ENCODE measurements at places on chromosomes 1 and 21. TPM values are rescaled to one million over a fixed set of nuclear protein-coding genes. Genes with fewer than 3 reads are reported as not detected.

GRCh38 chr1:97802011-97802410, 118.8 kb downstream of the DPYD start:
- DNase-seq = no peak

- no peak for DNase-seq
Observed at GRCh38 chr1:22710701-22711049, at the start of gene EPHB2. Gene EPHB2 (plus strand): TSS chr1:22710839. CDS start chr1:22710983, 144 bp downstream.

DNA sequence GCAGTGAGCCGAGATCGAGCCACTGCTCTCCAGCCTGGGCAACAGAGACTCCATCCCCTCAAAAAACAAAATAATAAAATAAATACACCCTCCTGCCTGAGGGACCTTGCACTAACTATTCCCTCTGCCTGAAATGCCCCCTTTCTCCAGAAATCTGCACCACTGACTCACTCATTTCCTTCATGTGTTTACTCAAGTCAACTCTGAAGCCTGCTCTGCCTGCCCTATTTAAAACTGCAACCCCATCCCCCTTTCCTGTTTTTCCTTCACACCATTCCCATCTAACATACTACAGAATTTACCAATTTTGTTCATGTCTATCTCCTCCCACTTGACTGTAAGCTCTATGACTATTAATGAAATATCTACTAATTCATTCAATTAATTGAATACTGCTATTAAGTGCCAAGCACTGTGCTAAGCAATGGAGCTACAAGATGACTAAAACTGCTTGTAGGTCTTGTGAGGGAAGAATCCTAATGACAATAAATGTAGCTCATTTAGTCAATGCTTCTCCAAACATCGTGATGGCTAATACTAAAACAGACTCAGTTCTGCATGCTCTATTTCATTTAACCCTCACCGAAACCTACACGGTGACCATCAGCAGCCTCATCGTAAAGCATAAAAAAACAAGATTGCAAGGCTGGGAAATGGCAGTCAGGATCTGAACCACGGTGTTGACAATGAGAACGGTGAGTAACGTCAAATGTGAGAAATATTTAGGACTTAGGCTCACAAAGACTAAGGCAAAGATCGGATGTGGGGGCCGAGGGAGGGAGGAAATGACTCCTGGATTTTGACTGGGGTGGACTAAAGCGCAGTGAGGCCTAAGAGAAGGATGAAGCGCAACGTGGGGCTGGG, 749 bp upstream of the TMEM39B start:
- DNase-seq = no peak

GRCh38 chr1:109796484-109797302, 33.0 kb upstream of the EPS8L3 start:
- DNase-seq = no peak

GRCh38 chr1:30271401-30272276, 451.7 kb downstream of the MATN1 start:
- no peak for DNase-seq

- no peak for DNase-seq
Observed at GRCh38 chr1:21670059-21670881, 1.1 kb upstream of the RAP1GAP start.

DNA sequence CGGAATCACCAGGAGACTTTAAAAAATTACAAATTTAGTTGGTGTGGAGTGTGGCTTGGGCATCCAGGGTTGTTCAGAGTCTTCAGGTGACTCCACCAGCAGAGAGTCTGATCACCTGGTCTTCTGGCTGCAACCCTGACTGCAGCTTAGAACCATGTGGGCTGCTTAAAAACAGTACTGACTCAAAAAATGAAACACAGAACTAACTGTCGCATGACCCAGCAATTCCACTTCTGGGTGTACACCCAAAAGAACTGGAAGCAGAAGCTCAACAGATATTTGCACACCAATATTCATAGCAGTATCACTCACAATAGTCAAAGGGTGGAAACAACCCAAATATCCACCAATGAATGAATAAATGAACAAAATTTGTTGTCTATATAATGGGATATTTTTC, 17.3 kb downstream of the TLR5 start:
- DNase-seq = no peak

TMEM82 gene
- total RNA-seq = not detected

ZNF648 gene
- total RNA-seq = not detected

TRAF3IP3 gene
- total RNA-seq = 390 TPM

RXFP4 gene
- not detected for total RNA-seq

Data from activated T-helper 2 cell treated with anti-CD3 and anti-CD28 coated beads, Interferon-gamma antibody, Interleukin-2, Interleukin-4, amounts not matched to agents 10 μg/mL and 5 μg/mL and 100 μg/mL, durations not matched to agents 14 hours and 24 hours and 36 hours (primary cell).